Cardiac fibroblast (primary cell): ENCODE measurements at places on chromosomes 13 and 19.

DNA sequence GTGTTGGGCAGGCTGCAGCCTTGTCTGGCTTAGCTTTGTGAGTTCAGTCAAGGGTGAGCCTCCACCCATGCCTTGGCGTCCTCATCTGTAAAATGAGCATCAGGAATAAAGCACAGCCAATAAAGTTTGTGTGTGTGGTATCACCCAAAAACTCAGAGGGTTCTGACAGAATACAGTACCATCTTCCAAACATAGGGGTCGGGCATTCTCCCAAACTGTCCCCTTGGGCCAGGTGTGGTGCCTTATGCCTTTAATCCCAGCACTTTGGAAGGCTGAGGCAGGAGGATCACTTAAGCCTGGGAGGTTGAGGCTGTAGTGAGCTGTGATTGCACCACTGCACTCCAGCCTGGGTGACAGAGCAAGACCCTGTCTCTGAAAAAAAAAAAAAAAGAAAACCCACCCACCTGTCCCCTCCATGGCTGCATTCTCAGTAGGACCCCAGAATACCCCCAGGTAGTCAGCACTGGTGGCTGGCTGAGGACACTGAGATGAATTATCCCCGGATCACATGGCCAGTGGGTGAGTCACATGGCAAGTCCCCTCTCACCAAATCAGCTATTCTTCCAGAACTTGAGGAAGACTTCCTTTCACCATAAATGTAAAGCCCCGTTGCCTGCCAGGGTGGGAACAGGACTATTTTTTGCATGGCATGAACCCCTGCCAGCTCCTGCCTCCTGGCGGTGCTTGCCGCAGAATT, 18.6 kb downstream of the POP4 start:
- DNase-seq: peak; percentile 9

- peak; percentile 37 for DNase-seq
These were observed 4.9 kb downstream of the IRS2 start for GRCh38 chr13:109781384-109782065.

GRCh38 chr13:44685641-44686040, 109.5 kb upstream of the TSC22D1 start:
- DNase-seq: peak; percentile 54

DNA sequence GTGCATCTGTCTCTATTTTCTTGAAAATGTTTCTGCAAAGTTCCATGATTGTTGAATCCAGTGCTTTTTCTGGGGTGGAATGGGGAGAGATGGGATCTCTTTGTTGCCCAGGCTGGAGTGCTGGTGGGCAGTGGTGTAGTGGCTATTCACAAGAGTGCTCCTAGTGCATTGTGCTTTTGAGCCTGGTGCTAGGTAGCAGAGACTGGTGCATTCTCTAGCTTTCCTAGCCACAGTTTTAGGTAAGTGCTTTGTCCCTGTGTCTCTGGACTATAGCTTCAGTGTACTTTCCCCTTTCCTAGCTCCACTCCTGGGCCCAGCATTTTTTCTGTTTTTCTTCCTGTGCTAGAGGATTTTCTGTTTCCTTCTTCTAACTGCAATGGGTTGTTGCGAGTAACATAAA, 825.6 kb downstream of the SLITRK6 start:
- no peak for DNase-seq

DNA sequence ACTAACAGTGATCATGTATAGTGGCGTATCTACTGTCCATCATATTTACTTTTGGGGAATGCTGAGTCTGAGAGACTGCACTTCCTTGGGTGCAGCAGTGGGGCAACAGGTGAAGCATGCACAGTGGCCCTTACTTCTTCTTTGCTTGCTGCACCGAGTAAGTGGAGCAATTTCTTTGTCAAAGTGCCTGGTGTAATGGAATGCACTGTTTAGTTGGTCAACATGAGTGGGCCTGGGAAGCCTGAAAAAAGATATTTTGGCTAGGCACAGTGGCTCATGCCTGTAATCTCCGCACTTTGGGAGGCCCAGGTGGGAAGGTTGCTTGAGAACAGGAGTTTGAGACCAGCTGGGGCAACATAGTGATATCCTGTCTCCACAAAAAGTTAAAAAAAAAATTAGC, 94.9 kb downstream of the OLFM4 start:
- no peak for DNase-seq

DNA sequence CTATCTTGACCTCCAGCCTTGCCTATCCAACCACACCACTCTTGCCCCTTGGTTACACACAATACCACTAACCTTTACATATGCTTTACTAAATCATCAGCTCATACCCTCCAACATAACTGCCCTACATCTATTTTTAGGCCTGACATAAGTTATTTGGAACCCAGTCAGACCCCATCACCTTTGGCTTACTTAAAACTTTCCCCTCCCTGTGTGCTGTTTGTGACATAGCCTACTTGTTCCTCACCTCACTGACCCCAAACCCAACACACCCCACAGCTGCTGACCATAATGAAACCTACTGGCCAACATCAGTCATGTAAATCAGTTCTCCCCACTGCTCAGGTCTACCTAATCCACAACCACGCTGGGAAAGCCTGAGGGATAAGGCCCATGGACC, 4.9 kb downstream of the ZNF266 start:
- DNase-seq: no peak

DNA sequence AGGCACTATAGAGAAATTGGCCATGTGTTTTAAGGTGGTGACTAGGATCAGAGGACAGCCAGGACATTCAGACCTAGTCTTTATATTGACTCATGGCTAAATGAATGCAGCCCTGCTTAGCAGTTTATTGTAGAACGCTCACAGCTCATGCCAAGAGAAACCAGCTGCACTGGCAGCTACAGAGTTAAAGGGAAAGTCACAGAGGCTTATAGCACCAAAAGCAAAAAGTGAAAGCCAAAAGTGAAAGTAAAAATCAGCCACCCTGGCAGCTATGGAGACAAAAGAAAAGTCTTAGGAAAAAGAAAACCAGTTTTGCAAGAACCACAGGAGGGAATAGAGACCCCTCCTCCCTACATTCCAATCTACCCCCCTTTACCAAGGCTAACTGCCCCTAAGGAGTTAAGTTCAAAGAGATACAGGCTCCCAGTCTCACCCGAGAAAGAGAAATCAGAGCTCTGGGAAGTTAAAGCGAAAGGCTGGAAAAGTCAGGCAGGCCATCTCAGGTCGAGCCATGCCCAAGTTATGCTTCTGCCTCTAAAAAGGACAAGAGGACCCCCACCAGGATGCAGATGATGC, 99.0 kb downstream of the ZNF429 start:
- peak; percentile 47 for DNase-seq

GRCh38 chr13:35343417-35343816, 133.1 kb downstream of the MAB21L1 start:
- DNase-seq: no peak

GRCh38 chr13:76035711-76036110, 399.6 kb downstream of the LMO7 start:
- peak; percentile 24 for DNase-seq

DNA sequence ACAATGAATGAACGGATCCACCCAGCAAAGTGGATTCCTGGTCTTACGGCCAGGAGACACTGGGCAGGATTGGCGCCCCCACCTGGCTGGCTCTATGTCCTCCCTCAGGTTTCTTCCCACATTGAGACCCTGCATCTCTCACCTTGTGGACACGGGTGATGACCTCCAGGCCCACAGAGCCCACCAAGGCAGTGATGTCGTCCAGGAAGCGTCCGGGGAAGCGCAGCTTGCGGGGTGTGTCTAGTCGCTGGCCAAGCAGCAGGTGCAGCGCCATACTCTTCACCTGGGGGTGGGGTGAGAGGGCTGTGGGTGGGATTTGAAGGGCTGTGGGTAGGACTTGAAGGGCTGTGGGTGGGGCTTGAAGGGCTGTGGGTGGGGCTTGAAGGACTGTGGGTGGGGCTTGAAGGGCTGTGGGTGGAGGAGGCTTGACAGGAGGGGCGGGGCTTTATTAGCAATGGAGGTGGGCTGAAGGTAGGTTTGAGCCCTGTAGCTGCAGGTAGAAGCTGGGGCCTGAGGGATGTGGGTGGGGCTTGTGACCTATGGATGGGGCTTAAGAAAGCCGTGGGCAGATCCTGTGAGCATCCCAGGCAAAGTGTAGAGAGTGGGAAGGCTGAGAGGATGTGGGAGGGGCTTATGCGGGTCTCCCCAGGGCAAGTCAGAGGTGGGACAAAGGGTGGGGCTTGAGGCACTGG, 12.1 kb upstream of the ANGPTL8 start:
- peak; percentile 15 for DNase-seq

DNA sequence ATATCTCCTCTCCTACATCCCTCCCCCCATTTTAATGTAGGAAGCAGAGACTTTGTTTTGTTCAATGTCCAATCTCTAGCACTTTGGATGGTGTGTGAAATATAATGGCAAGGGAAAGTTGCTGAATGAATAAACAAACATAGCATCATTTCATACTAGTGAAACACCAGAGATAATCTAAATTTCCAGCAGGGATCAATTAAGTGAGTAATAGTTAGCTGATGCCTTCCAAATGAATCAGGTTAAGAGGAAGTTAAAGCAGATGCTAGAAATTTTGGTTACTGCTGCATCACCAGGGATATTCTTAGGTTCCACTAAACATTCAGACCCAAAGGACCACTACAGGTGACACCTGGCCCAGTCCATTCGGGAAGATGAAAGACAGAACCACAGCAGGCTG, 8.1 kb downstream of the MRPS31 start:
- no peak for DNase-seq

DNA sequence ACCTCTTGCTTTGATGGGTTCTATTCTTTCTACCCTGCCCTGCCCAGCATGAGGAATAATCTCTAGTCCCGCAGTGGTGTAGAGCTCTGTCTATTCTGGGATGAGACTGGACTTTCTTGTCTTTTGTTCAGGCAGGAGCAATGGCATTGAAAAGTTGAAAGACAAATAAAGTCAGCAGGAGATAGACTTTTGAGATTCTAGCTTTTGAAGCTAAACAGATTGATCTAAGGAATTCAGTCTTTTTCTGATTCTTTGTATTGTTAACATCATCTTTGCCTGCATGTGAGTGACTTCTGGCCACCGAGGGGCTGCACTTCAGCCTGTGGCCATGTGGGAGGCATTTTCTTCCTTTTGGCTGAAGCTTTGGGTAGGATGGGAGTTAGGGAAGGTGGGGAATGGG, 132.4 kb downstream of the MRPL57 start:
- no peak for DNase-seq
